Erythroblast (primary cell): ENCODE measurements at places on chromosomes 6 and 20.

DNA sequence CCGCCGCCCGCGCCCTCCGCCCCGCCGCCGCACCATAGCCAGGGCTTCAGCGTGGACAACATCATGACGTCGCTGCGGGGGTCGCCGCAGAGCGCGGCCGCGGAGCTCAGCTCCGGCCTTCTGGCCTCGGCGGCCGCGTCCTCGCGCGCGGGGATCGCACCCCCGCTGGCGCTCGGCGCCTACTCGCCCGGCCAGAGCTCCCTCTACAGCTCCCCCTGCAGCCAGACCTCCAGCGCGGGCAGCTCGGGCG, 1.5 kb downstream of the FOXC1 start:
- peak; percentile 33 for DNase-seq

- DNase-seq = no peak
Measured at GRCh38 chr6:143579703-143580102, 68.2 kb upstream of the FUCA2 start.

DNA sequence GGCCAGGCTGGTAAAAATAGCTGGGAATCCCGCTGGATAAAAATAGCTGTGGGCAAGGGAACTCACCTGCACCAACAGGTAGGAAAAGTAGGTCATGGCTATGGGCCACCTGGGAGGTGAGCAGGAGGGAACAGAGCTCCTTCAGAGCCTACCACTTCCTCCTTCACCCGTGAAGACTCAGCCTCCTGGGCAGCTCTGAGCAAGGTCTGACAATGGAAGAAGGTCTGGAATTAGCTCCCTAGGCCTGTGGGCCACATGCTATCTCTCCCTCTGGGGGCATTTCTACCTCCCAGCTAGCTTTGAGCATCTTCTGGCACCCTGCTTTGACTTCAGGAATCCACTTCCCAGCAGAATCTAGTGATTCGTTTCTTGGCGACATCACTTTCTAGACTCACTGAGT, 153.9 kb downstream of the MRPL14 start:
- DNase-seq = no peak

DNA sequence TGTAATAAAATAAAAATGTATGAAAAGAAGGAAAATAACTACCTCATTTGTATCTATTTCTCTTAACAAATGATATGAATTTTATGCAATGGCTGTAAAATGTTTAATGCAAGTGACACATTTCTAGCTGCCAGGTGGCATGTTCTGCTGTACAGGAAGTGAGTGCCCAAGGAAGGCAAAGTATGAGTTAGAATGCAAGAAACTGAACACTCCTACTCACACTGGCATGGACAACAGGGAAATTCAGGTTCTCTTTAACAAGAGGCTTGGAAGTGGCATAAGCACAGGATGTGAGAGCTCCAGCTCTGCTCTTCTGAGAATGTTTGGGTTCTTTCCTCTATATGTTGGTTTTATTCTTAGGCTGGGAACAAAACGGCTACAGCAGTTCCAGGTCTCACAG, 20.4 kb upstream of the LAMA4 start:
- DNase-seq = no peak

GRCh38 chr20:39107741-39108140, 145.6 kb downstream of the DHX35 start:
- no peak for DNase-seq

DNA sequence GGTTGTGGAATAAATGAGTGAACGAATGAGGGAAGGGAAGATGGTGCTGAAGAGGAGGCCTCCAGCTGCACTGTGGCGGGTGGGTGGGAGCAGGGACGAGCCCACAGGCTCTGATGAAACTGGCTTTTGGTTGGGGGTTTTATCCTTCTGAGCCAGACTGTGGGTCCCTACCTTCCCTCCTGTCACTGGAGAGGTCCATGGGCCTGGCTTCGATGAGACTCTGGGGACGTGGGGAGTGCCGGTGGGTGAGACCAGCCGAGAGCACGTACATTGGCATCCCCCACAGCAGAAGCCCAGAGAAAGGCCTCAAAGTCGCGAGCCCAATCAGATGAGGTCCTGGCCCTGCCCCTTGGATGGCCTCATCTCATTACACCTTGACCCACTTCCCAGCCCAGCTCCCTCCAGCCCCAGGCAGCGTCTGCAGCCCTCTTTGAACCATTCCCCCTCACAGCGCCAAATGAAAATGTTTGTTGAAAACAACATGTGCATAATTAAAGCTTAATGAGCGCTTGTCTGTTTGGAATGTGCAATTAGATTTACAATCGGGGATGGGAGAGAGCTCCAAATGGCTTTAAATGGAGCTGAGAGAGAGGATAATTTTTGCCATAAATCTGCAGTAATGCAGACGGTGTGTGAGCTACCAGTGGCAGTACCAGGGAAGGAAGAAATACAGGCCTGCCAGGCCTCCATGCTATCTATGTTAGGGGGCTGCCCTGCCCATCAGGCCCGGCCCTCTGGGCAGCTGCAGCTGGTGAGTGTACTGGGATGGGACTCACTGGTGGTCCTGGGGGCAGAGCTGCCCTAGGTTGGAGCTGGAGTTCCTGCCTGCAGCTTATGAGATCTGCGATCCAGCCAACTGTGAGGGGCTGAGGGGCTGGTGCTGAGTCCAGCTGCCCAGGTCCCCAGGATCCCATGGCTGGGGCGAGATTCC, 47.2 kb downstream of the TOX2 start:
- no peak for DNase-seq

GRCh38 chr6:161195386-161195785, 78.5 kb downstream of the AGPAT4 start:
- DNase-seq = no peak
